ENCODE measurements at places on chromosomes 13 and 19.

GRCh38 chr19:1106841-1107660 lies 3.3 kb downstream of the GPX4 start:
- peak; percentile 74 for DNase-seq

DNA sequence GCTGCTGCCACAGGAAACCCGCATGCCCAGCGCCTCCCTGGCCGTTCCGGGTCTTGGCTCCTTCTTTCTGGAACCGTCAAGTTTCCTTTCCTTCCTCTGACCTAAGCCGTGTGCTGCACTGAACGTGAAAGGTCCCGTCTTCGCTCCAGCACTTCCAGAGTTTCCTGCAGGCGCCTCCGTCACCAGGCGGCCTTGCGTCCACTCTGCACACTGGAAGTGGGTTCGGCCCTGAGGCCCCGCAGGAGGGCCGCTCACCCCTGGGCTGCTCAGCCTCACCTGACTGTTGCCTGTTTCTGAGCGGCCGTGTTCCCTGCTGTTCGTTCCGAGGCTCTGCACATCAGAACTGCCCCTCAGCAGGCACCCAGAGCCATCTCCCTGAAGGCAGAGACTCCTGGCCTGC lies 12.3 kb upstream of the MEX3D start:
- DNase-seq, result no peak

DNA sequence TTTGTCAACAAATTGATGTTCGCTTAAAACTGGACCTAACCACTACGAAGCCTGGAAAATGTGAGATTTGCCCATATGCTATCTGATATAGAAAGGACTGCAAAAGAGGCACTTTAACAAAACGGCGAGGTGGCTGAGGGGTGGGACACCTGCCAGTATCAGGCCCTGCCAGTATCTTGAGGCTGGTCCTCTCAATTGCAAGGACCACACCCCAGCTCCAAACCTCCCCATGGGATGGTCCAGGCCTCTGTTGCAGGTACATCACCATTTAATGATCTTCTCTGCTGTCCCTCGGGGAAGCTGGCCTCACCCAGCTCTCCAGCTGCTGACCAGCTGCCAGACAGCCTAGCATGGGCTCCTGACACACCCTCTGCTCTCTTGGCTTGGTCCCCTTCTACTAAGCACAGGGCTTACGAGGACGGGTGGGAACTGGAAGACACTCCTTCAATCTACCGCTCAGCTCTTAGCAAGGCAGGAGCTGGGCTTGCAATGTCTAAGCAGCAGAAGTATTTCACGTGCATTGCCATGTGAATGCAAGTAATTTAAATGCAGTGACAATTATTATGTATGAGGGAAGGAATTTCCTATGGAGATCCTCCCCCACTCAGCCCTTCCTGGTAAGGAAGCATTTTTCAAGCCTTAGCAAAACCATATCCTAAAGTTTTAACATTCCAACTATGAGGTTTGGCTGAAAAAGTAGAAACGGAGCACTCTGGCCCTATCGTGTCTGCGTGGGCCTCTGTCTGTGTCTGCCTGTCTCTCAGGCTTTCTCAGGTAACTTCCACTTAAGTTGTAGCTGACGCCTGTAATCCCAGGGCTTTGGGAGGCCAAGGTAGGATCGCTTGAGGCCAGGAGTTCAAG lies 63.9 kb downstream of the LATS2 start:
- DNase-seq, result no peak

GRCh38 chr13:87889254-87889653 lies 218.1 kb downstream of the SLITRK5 start:
- no peak for DNase-seq

DNA sequence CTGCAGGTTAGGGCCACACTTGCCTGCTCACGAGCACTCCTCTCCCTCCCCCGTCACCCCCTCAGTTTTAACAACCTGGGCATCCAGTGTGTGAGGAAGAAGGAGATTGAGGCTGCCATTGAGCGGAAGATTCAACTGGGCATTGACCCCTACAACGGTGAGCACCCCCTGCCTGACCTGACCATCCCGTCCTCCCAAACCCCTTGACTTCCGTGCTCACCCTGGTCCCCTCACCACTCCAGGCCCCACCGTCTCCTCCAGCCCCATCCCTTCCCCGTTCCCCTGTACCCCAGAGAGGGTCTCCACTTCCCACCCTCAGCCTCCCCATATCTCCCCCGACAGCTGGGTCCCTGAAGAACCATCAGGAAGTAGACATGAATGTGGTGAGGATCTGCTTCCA lies 13.6 kb upstream of the CLASRP start:
- no peak for DNase-seq

- no peak for DNase-seq
These were observed 1422.2 kb upstream of the PCDH20 start for GRCh38 chr13:62837895-62838294.

- peak; percentile 74 for DNase-seq
These were observed 927 bp downstream of the COL4A2 start for GRCh38 chr13:110307767-110308655.

DNA sequence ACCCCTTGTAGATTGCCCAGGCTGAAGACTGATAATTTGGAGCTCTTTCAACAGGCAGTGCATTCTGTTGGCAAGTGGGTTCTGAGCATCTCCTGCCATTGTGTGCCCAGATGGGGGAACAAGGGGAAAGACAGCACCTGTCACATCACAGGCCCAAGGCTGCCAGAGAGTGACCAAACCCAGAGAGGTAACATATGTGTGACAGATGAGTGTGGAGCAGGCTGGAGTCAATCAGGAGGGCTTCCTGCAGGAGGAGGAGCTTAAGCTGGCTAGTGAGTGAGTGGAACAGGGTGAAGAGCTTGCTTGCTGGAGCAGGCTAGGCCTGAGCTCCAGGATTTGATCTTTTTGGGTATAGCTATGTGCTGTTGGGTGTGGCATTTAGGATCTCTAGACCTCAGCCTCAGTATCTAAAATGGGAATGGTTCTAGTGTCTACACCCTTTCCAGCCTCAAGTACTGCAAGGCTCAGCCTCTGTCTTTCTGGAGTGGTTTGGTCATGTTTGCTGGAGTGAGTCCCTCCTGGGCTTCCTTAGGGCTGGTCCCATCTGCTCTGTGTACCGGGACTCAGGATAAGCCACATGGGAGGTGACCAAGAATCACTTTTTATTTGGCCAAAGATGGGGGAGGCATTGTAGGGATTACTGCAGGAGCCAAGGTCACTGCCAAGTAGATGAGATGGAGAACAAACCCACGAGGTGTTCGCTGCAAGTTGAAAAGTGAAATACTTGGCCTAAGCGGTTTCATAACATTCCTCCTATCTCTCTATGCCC lies 152.4 kb upstream of the TSHZ3 start:
- DNase-seq, result peak; percentile 26

Data from islet precursor cell (in vitro differentiated cells).